ENCODE measurements at places on chromosomes 6 and 20.

- DNase-seq: no peak
Observed at GRCh38 chr6:32774426-32774825, 11.1 kb upstream of the HLA-DQB2 start.

DNA sequence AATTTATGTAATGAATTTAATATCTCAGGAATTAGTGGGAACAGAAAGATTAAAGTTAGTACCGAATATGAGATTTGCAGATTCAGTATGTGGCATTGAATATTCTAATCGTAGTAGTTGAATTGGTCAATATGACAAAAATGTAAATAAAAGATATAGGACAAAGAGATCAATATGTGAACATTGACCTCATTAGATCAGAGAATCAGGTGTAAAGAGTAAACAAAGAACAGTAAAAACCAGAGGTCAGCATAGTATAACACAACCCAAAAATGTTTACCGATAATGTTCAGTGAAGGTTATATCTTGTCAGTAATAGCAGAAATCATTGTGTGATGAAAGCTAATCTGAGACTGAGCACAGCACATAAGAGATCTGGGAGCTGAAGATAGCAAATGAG is 152.0 kb downstream of the FAM83B start:
- no peak for DNase-seq

DNA sequence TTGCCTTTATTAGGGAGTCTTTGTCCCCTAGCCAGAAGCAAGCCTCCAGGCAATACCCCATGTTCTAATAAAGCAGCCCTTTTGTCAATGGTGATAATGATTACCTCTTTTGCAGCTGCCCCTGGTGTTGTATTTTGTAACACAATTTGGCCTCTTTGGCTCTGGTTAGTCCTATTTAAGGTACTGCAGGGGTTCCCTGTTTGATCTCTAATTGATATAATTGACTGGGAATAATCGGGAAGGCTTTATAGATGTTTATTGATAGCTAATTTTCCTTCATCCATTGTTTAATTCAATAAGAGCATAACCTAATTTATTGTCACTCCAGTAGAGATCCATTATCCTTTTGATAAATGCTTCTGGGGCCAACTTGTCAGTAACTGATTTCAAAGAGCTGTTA is 537.2 kb downstream of the PKHD1 start:
- DNase-seq: no peak

DNA sequence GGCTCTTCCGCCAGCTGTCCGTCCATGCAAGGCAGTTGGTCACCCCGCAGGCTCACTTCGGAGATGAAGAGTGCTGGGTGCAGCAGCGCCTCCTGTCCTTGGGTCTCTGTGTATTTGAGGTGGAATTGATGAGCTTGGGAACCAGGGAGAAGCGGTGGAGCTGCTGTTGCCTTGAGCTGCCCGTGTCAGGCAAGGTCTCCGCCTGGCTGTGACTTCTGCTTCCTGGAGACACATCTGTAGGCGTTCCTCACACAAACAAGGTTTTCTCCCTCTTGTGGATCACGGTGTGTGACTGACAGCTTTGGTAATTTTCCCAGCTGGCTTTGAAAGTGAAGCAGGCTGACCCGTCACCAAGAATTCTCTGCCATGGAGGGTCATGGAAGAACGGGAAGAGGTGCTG is 2.5 kb upstream of the SLC17A9 start:
- no peak for DNase-seq

DNA sequence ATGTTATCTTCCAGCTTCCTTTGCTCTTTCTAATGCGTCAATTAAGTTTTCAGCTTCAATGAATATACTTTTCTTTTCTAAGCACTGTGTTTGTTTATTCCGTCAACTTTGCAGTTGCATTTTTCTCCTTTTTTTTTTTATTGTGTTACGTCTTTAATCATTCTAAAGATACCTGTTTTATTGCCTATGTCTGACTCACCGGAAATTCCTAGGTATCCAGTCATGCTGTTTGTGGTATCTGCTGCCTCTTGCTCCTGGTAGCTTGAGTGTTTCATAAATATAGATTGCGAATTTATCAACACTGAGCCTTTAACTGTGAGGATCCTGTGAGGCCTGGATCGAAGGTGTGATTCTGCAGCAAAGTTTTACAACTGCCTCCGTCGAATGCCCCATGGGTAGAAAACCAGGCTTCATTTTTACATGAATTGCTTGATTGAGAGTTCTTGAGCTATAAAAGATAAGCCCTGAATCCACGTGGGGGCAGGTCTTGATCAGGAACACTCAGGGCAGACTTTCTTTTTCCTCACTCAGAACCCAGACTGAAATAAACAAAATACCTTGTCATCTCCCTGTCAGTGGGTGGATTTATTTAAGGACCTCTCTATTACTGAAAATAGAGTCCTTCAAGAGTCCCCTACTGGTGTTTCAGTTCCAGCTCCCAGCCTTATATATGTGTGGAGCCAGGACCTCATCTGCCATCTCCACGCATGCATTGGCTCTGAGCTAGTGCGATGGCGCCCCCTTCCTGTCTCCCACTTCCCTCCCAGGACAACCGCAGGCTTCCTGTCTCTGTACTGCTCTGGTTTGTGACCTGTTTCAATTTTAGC is 60.1 kb upstream of the LRRC1 start:
- no peak for DNase-seq

GRCh38 chr6:104653781-104654180 is 205.9 kb downstream of the HACE1 start:
- no peak for DNase-seq

- DNase-seq: no peak
Observed at GRCh38 chr20:46804126-46804525, 90.5 kb upstream of the EYA2 start.

DNA sequence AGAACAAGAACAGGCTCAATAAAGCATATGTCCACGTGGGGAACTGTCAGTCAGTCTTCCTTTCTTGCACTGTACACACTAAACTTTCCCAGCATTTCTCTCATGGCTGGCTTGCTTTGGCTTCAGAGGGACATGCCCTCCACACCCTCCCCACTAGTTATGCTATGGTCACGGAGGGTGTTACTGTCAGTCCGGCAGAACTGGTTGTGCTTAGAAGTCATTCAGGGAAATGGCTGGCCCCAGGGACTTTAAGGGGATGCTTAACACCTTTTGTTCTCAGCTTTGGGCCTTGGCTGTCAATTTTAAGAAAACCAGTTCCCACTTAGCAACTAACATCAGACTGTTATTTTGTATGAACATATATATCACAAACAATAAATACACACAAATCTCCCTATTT is 55.1 kb downstream of the ELOVL5 start:
- DNase-seq: no peak

DNA sequence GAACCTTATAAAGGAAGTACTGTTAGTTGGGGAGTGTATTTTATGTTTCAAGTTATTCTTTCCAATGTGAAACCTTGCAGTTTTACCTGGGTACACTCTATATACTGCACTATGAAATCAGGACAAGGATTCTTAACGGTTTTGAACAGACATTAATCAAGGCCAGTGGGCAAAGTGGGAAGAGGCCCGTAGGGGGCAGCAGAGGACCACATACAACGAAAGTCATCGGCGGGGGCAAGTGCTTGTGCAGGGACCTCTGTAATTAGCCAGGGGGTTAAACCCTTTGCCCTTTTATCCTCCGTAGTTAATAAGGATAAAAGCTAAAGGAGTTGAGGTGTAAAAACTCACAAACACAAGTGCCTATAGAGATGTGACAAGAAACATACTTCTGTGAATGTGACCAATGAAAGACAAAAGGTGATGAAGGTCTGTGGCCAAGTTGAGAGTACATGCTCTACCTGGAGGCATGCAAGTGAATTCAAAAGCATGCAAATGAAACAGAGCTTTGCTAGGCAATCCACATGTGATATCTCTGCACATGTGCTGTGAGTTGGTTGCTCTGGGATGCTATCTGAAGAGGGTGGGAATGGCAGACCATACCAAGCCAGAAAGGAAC is 392.7 kb upstream of the MAN1A1 start:
- DNase-seq: no peak

GRCh38 chr20:62666736-62667529 is 24.6 kb downstream of the SLCO4A1 start:
- no peak for DNase-seq

GRCh38 chr20:53045941-53046340 is 73.8 kb downstream of the TSHZ2 start:
- no peak for DNase-seq

GRCh38 chr6:6176586-6177228 is 143.8 kb downstream of the F13A1 start:
- no peak for DNase-seq

Measured in stimulated activated CD4-positive, alpha-beta T cell treated with anti-CD3 and anti-CD28 coated beads, Interleukin-15, amount 100 ng/mL, for 1 hour (primary cell).